ENCODE measurements at places on chromosomes 6 and 20.

GRCh38 chr20:18252597-18253451 is 35.5 kb upstream of the ZNF133 start:
- no peak for DNase-seq

- DNase-seq = no peak
These were observed 35.0 kb downstream of the LRRC1 start for GRCh38 chr6:53829698-53830221.

DNA sequence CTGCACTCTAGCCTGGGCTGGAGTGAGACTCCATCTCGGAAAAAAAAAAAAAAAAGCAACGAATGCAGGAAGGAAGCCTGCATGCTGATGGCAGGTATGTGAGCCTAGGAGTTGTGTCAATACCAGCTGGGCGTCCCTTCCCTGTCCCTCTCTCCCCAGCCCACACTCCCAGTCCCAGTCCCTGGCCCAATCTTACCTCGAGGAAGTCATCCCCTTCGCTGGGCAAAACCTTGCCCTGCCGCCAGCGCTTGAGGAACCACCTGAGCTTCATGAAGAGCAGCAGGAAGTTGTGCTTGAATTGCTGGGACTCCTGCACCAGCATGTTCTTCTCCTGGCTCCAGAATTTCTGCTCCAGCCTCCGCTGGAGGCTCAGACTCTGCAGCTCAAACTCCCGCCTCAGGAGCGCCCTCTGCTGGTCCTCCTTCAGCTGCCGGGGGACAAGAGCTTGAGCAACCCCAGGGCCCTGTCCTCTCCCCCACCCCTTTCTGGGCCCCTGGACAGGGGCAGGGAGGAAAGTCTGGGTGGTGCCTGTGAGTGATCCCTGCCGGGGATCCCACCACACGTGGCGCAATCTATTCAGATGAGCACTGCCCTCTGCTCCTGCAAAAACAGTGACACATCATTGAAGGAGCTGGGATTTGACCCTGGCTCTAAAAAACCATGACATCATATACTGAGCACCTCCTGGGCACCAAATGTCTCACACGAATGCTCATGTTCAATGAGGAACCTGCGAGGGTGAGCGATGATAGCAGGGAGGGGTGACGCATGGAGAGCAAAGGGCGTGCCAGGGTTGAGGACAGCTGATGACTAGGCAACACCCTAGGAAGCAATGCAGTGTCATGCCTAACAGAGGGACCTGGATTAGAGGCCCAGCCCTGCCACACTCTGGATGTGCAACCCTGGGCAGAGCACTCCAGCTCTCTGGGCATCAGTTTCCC is 35.0 kb upstream of the DSN1 start:
- no peak for DNase-seq

- DNase-seq = no peak
These were observed 7.0 kb upstream of the CDK19 start for GRCh38 chr6:110822249-110822648.

DNA sequence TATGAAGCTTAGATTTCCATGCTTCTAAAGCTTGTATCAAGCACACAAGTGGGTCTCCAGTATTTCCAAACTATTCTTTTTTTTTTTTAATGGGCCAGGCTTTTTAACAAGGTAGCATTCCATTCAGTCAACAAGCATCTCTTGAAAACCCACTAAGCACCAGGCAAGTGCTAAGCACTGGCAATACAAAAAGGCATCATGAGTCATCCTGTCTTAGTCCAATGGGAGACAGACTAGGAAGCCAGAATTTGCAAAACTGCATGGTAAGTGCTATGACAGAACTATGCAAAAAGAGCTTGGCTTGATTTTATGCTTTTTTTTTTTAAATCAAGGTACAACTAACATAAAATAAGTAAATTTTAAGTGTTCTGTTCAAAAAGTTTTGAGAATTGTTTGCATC is 109.3 kb upstream of the DST start:
- no peak for DNase-seq

- DNase-seq = no peak
These were observed 103.5 kb upstream of the SIRPG start for GRCh38 chr20:1761116-1761515.

Measured in cortex of kidney (tissue), 1 donor.